ENCODE measurements at places on chromosomes 3 and 15.
A peak's percentile ranks its signal among the peaks of the same experiment; 100 is the strongest.

- peak; percentile 3 for DNase-seq
Measured at GRCh38 chr3:86815880-86816279, 175.1 kb downstream of the VGLL3 start.

- no peak for DNase-seq
Measured at GRCh38 chr3:169822540-169822939, 9.8 kb upstream of the LRRC34 start.

GRCh38 chr15:41930221-41930866 is 36.5 kb upstream of the SPTBN5 start:
- peak; percentile 94 for DNase-seq

- no peak for DNase-seq
Measured at GRCh38 chr15:85007741-85008397, 26.2 kb downstream of the PDE8A start.

GRCh38 chr3:117477214-117477755 is 767.7 kb downstream of the TUSC7 start:
- DNase-seq = no peak

- DNase-seq = peak; percentile 77
Measured at GRCh38 chr15:36109943-36110658, 469.3 kb upstream of the CDIN1 start.

DNA sequence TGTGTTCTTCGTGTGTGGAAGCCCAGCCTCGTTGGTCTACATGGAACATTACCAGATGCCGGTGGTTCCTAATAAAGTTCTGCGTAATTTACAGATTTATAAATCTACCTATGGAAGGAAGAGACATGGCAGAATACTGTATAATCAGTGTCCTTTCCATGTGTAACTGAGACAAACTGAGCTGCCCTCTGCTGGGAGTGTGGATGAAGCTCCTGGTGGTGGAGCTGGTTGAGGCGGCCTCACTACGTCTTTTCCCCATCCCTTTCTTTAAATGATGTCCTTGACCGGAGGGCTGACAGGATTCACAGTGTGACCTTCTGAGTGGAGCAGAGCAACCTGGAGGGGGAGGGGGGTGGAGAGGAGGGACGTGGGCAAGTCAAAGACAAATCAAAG is 267.0 kb upstream of the CHRM5 start:
- peak; percentile 8 for DNase-seq

DNA sequence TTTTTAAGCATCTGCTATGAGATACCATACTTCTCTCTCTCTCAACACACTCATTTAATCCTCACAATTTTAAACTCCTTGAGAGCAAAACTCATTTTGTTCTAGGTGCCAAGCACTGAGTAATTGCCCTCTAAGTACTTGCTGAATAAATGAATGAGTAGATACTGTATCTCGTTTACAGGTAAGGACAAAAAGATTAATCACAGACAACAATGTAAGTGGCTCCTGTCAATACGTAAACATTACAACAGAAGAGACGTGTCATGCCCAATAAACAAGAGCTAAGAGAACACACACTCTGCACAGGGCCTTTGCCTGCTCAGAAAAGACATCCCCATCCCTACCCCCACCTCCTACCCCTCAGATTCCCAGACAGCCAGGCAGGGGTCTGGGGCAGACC is 59.8 kb downstream of the CHSY1 start:
- DNase-seq = no peak

DNA sequence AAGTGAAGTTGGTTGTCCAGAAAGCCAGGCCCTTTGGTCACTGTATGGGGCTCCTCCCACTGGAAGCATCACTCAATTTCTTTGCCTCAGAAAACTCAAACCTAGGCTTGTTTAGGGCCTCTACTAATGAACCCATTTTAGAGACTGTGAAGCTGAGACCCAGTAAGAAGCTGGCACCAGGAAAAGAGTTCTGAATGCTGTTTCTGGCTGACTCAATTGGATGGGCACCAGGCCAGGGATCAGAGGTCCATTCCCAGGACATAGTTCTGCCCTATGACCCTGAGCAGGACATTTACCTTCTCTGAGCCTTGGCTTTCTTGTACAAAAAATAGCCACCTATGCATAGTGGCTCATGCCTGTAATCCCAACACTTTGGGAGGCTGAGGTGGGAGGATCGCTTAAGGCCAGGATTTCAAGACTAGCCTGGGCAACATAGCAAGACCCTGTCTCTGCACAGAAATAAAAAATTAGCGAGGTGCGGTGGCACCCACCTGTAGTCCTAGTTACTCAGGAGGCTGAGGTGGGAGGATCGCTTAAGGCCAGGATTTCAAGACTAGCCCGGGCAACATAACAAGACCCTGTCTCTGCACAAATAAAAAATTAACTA is 30.6 kb downstream of the CD276 start:
- no peak for DNase-seq

DNA sequence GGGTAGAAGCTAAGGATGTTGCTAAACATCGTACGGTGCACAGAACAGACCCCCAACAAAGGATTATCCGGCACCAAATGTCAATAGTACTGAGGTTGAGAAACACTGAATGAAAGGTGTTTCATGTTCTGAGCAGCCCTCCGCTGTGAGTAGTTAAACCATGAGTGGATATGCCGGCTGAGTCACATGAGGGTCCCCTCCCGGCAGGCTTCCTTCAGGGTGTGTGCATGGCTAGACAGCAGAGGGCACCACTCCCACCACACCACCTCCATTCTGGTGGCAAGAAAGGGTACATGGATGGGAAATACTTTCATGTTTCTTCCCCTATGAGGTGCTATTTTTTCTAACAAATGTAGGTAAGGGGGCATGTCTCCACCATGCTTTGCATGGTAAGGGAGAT is 128.3 kb upstream of the SEMA6D start:
- DNase-seq = no peak

DNA sequence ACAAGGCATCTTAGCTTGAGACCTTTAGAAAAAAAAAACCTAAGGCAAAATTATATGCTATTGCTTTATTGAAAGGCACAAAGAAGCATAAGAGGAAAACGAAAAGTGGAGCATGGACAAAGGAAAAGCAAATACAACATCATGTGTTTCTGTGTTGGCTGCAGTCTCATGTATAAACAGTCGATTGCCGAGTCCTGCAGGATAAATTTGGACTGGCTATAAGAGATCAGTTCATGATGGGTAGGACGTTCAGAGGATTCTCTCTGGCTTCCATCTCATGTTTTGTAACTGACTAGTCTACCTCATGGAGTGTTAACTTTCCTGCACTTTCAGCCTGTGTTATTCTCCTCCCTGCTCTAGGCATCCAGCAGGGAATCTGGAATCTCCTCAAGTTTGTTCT is 21.9 kb upstream of the CCDC50 start:
- DNase-seq = no peak

GRCh38 chr3:119631516-119631915 is 28.9 kb downstream of the POPDC2 start:
- no peak for DNase-seq

DNA sequence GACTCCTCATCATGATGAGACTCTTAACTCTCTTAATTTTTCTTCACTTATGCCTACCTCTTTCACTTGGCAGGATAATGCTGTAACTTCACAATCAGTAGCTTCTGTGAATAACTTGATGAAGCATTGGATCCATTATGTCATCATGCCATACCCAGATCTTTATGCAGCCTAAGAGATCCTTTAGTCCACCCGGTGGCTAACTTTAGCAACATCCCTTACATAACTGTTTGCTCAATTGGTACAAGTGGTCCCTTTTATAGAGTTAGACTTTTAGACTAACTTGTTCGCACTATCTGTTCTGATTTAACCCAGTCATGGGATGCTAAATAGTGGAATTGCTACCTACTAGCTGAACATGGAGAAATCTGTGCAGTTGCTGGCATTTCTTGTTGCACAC is 184.5 kb downstream of the USP13 start:
- DNase-seq = peak; percentile 21

GRCh38 chr15:85710340-85710842 is 84.3 kb downstream of the KLHL25 start:
- DNase-seq = no peak

- no peak for DNase-seq
Measured at GRCh38 chr15:64780600-64781156, 5.3 kb upstream of the RBPMS2 start.

DNA sequence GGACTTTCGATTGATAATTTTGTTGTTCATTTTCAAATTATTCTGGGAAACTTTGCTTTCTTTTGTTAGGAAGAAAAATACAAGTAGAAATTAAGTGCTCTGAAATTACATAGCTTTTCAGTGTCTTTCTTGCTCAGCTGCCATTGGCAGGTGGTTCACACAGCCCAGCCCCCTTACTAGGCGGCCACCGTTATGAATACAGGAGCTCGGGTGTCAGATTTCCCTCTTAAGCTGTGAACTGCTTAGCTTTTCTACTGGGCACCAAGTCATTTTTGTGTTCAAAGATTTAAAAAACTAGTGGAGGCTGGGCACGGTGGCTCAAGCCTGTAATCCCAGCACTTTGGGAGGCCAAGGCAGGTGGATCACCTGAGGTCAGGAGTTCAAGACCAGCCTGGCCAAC is 55.2 kb downstream of the HMG20A start:
- DNase-seq = no peak

DNA sequence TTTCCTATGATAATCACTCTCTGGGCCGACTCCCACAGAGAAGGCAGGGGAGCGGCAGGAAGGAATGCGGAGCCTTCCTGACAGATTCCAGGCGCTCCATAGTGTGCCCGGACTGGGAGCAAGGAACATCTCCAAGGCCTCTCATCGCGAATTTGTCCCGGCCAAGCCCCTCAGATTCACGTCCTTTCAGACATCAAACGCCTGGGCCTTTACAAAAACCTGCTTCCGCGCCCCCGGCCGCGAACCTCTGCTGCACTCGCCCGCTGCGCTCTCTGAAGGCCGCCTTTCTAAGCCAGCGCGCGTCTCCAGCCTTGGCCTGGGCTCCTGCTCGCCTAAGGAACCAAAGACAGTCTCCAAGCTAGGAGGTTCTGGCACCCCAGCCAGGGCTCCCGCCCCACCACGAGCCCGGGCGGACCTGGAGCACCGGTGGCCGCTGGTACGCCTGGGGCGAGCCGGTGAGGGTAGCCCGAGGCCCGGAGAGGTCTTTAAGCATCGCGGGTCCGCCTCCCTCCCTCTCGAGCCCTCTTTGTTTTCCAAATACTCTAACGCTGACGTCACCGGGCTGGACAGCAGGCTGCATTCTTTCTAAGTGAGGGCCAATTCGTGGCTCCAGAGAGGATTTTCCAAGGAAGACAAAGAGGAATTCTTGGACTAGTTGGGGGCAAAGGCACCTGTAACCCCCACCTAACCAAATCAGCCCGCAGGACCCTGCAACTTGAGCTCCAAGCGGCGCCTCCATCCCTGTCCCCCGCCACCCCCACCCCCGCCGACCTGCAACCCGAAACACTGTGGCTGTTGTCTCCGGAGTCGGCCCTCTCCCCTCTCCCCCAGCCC is 759 bp downstream of the AMOTL2 start:
- peak; percentile 92 for DNase-seq

DNA sequence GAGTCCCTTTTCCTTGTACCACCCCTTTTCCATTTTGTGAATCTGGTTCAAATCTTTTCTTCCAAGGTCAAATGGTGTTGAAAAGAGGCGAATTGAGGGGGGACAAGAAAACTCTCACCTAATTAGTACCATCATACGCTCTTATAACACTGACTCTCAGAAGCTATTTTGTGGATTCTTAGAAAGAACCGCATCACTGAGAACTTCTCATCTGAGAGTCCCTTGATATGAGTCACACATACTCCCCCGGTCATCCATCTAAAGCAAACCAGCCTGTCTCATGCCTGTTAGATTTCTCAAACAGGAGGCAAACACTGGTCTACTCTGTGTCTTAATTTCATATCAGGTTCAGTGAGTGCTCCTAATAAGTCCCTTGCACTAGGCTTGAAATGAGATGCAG is 76.5 kb upstream of the SPRED1 start:
- peak; percentile 83 for DNase-seq

DNA sequence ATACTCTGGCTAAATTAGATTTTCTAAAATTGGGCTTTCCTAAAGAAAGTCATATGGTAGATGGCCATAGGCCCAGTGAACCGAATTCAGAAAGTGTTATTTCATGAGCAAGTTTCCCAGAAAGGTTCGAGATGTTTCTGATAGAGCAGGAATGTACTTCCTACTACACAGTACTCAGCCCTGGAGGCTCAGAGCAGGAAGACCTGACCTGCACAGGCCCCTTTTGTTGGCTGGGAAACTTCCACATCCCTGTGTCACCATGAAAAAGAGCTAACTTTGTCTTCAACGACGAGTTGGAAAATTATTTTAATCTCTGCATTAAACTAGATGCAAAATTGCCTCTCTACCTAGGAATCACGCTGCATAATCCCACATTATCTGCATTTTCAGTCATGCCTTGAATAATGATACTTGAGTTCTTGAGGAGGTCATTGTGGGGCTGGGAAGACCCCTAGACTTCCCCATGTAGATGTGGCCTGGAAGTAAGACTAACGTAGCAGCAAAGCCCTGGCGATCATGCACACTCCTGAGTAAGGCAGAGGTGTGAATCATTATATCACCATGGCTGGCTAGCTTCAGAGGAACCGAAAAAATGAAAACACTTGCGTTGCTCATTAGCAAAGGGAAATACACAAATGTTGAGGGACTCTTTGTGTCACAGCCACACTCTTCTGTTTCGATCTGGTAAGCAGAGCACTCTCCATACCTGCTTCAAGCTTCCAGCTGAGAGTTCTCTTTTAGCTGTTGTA is 47.1 kb downstream of the CMTM7 start:
- DNase-seq = no peak

DNA sequence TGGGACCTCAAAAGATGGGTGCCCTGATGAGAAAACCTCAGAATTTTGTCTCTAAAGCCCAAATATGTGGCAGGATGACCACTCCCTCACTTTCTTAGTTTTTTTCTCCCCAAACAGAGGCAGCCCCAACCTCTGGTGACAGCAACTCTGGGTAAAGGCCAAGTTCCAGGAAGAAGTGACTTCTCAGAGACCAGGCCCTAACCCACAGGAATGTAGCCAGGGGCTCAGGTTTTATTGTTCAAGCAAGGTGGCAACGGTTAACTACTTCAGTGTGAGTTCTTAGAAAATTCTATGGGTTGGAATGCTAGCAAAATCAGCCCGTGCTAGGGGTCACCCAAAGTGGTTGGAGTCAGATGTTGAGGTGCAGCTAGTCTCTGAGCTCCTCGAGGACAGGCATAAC is 5.1 kb upstream of the DNAJA4 start:
- no peak for DNase-seq

GRCh38 chr15:68330416-68330815 is 52.9 kb downstream of the FEM1B start:
- no peak for DNase-seq

DNA sequence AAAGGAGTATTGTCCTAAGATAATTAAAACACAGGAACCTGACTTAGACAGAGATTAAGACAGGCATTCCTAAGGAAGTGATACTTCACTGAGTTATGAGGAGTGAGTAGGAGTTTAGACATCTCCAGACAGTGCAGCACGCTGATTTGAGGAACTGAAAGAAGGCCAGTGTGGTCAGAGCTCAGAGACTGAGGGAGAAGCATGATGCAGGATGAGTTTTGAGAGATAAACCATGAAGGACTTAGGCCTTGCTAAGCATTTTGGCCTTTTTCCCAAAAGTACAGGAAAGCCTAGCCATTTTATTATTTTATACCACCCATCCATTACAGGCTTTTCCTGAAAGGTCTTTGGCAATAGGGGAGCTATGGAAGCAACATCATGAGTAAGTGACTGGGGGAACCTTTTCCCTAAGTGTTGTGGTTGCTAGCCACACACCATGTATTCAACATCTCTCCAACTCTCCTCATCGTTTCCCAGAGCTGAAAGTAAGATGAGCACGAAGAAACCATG is 375.6 kb upstream of the TPRG1 start:
- peak; percentile 99 for DNase-seq
